ENCODE measurements at places on chromosomes 3 and 15.
A peak's percentile ranks its signal among the peaks of the same experiment; 100 is the strongest.

DNA sequence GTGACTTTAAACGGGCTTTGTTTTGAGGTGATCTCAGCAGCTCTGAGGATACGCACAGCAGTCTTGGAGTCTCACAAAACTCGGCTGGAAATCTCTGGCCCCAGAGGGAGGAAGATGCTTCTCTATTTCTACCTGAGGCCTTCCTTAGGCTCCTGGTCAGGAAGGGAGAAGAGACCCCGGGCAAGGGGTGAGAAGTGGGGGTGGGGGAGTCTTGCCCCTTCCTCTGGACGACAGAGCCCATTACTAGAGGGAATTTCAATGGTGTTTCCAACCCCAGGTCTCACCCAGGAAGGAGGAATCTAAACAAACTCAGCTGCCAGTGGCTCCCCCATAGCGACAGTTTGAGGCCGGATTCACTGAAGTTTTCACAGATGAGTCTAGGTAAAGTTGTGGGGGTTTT lies 37.4 kb upstream of the PCSK6 start:
- no peak for DNase-seq

GRCh38 chr15:67396114-67396513 lies 124.8 kb upstream of the C15orf61 start:
- DNase-seq = no peak

DNA sequence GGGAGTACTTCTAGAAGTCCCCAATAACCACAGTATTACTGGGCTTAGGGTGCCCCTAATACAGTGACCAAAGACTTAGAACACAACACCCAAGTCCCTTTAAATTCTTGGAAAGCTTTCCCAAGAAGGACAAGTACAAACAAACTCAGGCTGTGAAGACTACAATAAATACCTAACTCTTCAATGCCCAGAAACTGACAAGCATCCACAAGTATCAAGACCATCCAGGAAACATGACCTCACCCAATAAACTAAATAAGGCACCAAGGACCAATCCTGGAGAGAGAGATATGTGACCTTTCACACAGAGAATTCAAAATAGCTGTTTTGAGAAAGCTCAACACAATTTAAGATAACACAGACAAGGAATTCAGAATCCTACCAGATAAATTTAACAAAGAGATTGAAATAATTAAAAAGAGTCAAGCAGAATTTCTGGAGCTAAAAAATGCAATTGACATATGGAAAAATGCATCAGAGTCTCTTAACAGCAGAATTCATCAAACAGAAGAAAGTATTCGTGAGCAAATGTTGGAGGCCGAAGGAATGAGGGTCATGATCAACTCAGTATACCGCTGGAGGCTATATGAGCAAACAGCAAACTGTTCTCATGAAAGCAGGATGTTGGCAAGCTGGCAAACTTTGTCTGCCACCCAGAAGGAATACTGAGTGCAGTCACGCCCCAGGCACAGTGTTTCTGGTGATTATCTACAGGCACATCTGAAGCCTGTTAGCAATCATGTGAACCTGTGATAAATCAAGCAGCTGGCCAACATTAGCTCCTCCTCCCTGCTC lies 87.0 kb upstream of the NECTIN3 start:
- DNase-seq = no peak

DNA sequence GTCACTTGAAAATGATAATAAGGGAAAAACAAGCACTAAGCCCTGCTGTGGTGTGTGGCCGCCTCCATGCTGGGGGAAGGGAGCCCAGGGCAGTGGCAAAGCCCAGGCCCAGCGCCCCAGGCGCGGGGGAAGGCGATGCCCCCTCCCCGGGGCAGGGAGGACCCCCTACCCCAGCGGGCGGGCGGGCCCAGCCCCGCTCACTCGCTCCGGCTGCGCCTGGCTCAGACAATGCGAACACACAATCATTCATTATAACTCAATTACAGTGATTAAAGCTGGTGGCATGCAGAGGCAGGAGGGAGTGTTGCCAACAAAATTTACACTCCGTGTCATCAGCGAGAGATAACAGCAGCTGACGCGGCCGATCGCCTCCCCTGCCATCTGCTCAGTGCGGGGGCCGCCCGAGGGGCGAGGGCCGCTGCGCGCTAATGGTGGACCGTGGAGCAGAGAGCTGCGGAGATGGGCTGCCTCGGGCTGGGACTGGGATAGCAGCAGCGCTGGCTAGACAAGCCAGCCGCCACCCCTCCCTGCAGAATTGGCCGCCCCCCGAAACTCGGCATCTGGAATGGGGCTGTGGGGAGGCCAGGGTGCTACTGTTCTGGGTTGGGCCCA lies 64.1 kb downstream of the TLE3 start:
- DNase-seq = no peak

- no peak for DNase-seq
Observed at GRCh38 chr3:13301286-13301987, 118.7 kb downstream of the NUP210 start.

DNA sequence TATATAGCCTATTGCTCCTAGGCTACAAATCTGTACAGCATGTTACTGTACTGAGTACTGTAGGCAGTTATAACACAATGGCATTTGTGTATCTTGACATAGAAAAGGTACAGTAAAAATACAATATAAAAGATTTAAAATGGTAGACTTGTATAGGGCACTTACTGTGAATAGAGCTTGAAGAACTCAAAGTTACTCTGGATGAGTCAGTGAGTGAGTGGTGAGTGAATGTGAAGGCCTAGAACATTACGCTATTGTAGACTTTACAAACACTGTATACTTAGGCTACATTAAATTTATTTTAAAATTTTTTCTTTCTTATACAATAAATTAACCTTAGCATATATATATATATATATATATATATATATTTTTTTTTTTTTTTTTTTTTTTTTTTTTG lies 140.0 kb upstream of the UBE2E1 start:
- no peak for DNase-seq

DNA sequence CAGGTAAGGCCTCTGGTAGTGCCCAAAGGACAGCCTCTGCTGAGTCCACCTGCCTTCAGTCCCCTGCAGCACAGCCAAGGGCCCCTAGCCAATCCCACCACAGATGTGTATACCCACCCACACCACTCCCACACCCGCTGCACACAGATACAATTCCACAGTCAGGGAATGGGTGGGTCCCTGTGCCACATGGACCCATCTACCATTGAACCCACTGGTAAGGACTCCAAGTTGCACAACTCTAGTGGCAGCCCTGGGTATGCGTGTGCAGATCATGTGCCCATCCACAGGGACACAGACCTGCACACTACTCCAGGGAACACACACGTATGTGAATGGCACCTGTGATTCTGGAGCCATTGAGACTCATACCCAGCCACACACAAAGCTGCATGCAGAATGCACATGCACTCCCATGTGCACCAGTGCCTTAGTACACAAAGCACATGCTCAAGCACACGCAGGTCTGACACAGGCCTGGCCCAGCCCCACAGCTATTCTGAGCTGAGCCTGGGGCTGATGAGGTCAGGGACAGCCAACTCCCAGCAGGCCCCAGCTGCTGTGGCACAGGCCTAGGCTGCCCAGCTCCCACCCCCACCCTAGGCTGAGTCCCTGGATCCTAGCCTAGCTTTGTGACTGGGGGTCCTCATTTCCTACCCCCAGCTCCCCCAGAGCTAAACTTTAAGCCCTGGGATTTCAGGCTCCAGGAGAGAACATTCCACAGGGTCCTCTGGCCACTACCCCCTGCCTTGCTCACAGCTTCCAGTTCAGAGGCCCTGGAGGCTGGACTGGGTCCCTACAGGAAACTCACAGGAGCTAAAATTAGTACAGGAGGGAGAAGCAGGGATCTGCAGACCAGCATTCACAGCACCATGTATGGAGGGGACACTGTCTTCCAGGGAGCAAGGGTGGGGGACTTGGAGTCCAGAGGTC lies 2.7 kb upstream of the ALS2CL start:
- no peak for DNase-seq

DNA sequence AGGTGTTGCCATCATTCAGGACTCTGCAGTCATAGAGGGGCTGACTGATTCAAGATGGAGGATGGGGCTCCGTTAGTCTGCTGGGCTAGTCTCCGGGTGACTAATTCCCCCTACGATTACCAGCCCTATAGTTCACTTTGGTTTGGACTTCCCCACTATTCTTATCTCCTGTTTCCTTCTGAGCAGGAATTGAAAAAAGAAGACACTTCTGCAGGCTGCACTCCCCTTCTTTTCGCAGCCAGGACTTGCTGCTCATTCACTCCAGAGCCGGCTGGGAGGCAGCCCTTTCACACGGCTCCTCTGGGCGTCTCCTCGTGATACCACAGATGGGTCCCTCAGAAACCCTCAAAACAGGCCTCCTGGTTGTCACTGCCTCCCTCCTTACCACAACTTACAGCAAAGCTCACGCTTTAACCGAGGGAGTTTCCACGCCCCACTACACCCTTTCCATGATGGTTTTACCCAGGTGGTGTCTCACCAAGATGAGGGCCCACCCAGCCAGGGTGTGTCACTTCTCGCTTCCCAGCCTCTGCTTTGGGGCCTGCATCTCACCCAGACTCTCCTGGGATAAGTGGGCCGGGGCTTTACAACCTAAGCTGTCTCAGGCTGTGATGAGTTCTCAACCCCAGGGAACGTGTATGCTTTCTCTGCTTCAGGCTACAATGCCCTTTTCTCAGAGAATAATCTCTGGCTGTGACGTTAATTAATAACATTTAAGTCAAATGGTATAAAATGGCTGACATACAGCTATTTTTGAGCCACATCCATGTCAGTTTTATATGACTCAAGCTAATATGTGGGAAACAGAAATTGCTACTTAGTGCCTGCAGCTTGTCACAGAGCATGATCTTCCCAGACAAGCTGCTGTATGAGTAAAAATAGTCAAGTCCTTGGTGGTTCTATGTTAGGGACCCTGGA lies 11.9 kb downstream of the CX3CR1 start:
- DNase-seq = peak; percentile 44

DNA sequence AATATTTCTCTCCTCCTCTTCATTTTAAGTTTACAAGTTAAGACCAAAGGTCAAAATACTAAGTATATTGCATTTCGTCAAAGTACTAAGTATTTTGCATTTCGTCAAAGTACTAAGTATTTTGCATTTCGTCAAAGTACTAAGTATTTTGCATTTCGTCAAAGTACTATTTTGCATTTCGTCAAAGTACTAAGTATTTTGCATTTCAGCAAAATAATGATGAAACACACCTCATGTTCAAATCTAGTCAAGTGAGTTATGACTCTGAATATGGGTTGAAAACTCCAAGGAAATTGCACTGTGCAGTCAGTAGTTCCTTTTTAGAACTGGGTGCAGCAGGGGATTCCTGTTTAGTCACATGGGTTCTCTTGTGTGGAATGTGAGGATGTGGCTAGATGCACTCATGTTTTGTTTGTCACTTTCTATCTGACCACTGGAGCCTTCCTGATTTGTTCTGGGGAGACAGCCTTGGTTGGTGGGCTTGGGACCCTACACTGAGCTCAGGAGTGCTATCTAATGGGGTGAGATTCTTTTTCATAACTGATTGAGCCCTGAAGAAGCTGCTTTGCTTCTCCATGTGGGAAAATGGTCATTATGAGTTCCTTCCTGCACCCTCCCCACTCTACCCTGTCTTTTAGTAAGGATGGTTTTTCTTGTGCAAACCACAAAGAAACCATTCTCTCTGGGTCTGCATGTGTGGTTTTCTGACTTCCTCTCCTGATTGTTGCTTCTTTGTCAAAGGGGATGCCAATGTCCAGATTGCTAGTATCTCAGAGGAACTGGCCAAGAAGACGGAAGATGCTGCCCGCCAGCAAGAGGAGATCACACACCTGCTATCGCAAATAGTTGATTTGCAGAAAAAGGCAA lies 73.4 kb downstream of the CCK start:
- no peak for DNase-seq

- DNase-seq = peak; percentile 64
Observed at GRCh38 chr3:52123106-52123725, 31.0 kb downstream of the POC1A start.

- no peak for DNase-seq
Observed at GRCh38 chr3:101259485-101260341, 60.7 kb downstream of the IMPG2 start.

DNA sequence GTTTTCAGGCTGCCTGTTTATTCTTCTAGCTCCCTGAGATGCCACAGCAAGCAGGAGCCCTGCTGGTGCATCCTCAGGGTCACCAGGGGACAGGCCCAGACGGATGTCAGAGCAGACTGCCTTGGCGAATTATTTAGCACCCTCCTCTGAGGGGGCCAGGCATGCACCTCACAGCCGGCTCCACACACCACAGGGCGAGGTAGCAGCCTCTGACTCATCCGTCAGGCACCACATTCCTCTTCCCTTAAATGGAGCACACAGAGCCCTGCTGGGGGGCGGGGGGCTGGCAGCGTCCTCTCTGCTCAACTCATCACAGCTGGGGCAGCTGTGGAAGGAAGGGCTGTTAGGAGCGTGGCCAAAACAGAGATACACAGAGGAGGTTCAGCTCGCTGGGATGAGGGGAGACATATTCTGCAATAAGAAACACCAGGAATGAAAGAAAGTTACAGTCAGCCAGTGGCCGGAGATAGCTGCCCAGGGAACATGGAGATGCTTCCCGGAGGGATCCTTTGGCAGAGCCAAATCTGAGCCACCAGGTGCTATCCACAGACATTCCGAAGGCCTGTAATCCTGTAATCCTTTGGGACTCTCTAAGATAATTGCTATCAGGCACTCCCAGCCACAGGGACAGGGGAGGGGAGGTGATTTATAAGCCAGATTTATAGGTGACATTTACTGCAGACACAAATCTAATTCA lies 13.9 kb upstream of the PRICKLE2 start:
- DNase-seq = no peak

- no peak for DNase-seq
Observed at GRCh38 chr15:72168131-72168807, 29.3 kb downstream of the GRAMD2A start.

DNA sequence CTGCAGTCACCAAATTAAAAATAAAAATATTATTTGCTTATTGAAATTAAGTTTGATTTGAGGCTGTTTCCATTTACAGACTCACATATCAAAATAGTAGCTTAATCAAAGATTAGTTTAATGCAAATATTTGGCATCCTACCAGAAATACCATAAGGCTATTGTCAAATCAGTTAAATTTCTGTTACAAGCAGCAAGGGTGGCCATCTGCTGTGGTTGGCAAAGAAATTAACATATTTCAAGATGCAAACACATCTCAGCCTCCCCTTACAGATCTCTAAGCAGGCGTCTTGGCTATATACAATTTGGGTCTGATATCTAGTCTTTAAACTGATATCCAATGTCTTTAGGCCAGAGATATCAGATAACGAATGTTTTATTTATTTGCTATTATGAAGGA lies 83.2 kb upstream of the NEDD4 start:
- no peak for DNase-seq
